ENCODE measurements at places on chromosomes 12 and 14.

- peak; percentile 76 for DNase-seq
Observed at GRCh38 chr12:91140026-91140931, 29.0 kb upstream of the LUM start.

- no peak for DNase-seq
Observed at GRCh38 chr12:63990828-63991547, 146.5 kb downstream of the SRGAP1 start.

- DNase-seq, result no peak
Observed at GRCh38 chr12:52054833-52055730, 3.8 kb downstream of the NR4A1 start.

GRCh38 chr12:40175045-40175444, 49.8 kb upstream of the LRRK2 start:
- no peak for DNase-seq

- DNase-seq, result no peak
Observed at GRCh38 chr12:4303750-4304149, 17.3 kb upstream of the TIGAR start.

GRCh38 chr14:86333493-86333892, 803.5 kb downstream of the FLRT2 start:
- DNase-seq, result no peak

- DNase-seq, result no peak
Observed at GRCh38 chr12:96892104-96892503, 15.0 kb upstream of the NEDD1 start.

GRCh38 chr14:77143071-77143470, 1.5 kb upstream of the ZDHHC22 start:
- DNase-seq, result no peak

GRCh38 chr12:45498645-45499044, 230.9 kb upstream of the ARID2 start:
- DNase-seq, result no peak

DNA sequence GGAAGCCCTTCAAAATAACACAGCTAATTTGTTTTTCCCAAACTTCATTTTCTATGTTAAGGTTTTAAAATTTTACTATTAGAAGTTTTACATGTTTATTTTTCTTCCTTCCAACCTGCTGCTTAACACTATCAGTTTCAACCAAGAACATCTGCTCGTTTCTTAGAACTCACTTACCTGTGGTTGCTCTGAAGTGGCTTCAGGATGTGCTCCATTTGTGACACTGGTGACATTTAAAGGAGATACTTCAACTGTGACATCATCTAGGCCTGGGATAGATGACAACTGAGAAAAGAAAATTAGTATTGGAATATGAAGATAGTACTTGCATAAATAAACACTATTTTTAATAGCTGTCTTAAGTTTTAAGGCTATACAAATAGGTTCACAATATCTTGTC, 17.9 kb downstream of the WASHC3 start:
- no peak for DNase-seq

- no peak for DNase-seq
Observed at GRCh38 chr12:130933269-130933995, 20.3 kb upstream of the ADGRD1 start.

DNA sequence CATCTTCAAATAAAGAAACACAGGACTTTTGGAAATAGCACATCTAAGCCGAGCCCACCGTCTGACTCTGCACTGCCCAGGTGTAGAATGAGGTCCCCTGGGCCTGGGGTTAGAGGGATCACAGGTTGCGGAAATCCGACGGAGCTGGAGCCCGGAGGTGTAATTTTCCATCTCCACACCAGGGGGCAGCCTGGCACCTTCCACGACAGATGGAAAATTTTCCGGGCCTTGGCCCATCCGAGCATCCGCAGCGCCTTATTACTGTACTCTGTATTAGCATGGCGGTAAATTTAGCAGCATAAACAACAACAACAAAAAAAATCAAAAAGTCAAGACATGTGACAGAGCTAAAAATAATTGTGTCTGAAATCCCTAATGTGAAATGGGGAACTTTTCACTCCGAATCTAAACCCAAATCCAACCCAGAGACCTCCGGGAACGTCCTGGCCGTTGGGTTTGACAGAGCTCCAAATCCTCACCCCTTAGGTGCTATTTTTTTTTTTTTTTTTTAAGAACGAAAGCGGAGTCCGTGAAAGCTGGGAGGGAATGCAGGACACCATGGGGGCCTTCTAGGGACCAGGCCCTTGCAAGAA, 93.9 kb downstream of the KSR2 start:
- peak; percentile 33 for DNase-seq

- no peak for DNase-seq
Observed at GRCh38 chr12:48910196-48910595, 15.1 kb downstream of the FKBP11 start.

DNA sequence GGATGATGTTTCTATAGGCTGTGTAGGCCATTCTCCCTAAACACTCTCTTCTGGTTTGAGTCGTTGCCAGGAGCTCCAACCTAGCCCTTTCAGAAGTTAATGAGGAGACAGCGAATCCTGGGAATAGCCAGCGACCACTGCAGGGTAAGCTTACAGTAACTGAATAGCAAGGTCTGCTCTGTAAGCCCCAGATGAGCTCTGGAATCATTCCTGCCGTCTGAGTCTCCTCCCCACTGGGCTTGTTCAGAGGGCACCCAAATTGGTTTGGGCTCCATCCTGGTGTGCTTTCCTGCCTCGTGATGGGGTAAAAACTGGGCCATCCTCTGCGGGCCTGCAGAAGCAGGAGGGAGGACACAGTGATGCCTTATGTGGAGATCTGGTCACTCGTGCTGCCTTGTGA, 43.3 kb upstream of the EMP1 start:
- DNase-seq, result no peak

DNA sequence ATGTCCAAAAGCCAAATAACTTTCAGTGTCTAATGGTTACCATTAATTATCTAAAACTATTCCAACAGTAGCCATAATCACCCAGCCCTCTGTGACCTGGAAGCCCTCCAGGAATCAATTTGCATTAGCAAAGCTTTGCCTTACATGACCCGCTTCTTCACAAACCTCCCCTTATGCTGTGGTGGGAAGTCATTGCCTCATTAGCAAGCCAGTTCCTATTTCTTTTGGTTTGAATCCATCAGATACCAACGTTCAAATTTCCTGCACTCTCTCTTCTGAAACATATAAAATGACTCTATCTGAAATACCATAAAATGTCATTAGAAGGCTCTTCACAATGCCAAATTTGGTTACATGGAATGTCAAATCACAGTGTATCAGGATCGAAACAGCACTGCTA, 268.3 kb upstream of the PRKD1 start:
- peak; percentile 67 for DNase-seq

GRCh38 chr12:563250-563781, 99.9 kb downstream of the NINJ2 start:
- DNase-seq, result peak; percentile 74

DNA sequence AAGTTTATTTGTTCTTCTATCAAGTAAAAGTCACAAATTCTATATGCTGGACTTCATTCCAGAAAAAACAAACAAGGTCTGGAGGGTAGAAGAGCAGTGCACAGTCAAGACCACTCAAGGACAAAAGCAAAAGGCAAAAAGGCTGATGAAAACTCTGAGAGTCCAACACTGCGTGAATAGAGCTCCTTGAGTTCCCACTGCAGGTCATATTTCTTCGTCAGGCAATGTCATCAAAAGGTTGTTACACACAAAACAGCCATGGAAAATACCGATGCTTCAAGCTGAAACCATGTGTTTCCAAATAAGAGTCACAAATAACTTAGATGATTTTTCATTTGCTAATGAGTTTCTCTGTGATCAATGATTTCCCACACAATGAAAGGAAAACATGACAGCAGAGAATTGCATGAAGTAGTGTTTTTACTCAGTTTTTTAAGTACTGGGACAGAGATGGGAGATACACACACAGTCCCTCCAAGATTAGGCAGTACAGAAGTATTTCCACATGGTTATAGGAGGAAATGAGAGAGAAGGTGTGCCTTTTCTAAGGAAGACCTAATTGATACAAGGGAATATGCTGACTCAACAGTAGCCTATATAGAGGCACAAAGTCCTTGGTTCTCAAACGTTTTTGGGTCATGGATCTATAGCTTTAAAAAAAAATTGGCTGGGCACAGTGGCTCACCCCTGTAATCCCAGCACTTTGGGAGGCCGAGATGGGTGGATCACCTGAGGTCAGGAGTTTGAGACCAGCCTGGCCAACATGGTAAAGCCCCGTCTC, 177.7 kb downstream of the MED13L start:
- DNase-seq, result no peak

DNA sequence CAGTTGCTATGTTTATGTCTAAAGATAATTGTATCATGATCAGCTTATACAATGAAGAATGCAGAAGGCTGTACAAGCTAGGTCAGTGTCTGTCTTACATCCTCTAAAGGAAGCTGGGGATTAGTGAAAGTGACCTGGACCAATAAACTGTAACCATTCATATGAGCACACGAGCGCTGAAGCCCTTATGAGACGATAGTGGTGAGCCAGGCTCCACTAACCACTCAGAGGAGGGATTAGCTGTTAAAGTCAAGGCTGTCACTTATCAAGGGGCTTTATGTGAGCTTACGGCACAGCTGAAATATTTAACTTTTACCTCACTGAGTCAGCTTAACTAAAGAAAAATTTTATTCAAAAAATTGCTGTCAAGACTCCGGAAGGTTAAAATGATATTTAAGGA, 30.3 kb downstream of the NDUFA12 start:
- DNase-seq, result no peak

- no peak for DNase-seq
Observed at GRCh38 chr12:114689075-114689994, 5.4 kb upstream of the TBX3 start.

GRCh38 chr12:47359310-47360092, 279.7 kb upstream of the AMIGO2 start:
- DNase-seq, result no peak

- no peak for DNase-seq
Observed at GRCh38 chr14:91402348-91402747, 15.3 kb downstream of the CCDC88C start.

DNA sequence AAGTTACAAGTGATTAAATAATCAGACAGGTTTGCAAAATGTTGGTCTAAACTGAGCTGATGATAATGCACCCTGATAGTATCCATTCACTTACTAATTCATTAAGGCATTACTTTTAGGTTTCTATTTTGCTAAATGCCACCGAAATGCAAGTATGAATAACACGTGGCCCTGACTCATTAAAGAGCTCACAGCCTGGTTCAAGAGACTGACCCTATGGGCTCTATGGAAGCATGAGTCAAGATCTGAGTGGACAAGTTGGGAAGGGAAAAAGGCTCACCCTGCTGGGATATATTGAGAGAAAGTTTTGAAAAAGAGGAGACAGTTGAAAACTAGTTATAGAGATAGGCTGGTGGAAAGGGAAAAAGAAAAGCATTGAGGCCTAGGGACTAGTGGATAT, 14.8 kb upstream of the LRRC9 start:
- DNase-seq, result no peak

- peak; percentile 86 for DNase-seq
Observed at GRCh38 chr12:85036234-85036707, at the start of the genes LRRIQ1 and TSPAN19. Gene LRRIQ1, plus strand, starts transcription at chr12:85036351. Its CDS starts 1,826 bp downstream, at chr12:85038177. Gene TSPAN19, minus strand, starts transcription at chr12:85036277. Its CDS starts 6,331 bp downstream, at chr12:85029946.

DNA sequence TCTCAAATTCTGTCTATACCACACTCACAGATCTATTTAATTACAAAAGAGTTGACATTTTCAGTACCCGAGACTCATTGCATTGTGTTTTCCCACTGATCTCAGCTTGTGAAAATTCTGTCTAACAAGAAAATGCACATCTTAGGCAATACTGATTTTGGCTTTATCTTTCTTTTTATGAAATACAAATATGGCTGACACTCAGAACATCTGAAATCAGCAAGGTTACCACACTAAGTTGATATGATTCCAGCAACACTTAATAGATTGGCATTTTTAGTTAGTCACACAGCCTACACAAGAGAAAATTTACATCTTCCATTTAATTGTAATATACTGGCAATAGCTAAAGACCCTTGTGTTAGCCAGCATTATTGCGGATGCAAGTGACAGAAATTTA, 40.3 kb downstream of the PEX5 start:
- DNase-seq, result no peak

DNA sequence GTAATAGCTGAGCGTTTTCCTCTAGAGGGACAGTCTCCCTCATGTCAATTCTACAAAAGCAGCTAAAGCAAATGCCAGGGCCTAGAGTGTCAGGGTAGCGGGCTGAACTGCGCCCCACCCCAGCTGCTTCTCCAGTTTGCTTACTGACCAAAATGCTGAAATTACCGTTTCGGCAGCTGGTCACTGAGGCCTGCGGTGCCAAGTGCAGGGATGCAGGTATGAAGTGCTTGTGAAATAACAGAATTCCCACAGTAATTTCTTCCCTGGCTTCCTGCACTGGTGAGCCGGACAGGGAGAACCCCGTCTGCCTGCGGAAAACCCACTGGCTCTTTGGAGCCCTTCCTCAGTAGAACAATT, 19.1 kb downstream of the PSMC1 start:
- DNase-seq, result no peak

DNA sequence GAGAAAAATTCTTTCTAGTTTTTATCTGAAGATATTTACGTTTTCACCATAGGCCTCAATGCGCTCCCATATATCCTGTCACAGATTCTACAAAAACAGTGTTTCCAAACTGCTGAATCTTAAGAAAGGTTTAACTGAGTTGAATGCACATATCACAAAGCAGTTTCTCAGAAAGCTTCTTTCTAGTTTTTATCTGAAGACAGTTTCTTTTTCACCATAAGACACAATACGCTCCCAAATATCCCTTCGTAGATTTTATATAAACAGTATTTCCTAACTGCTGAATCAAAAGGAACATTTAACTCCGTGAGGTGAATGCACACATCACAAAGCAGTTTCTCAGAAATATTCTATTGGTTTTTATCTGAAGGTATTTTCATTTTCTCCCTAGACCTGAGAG, 385.5 kb downstream of the ALG10 start:
- DNase-seq, result no peak

DNA sequence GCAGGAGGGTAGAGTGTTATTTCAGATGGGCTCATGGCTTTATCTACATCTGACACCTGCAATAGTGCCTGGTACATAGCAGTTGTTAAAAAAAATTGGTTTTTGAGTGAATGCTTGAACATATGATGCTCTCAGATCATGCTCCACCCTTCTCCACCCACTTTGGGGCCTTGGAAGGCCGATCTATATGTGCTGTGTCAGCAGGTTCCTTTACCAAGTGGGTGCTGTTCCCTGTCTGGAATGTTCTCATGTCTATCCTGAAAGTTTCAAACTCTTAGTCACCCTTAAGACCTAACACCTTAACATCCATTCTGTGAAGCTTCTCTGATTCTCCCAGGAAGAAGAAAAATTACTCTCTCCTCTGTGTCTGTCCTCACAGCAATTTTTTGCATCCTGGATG, 556.3 kb upstream of the TBX3 start:
- DNase-seq, result no peak

Data from astrocyte of the cerebellum (primary cell).